Head of caudate nucleus (tissue), 42 donors: ENCODE measurements at places on chromosomes 16 and 17.

DNA sequence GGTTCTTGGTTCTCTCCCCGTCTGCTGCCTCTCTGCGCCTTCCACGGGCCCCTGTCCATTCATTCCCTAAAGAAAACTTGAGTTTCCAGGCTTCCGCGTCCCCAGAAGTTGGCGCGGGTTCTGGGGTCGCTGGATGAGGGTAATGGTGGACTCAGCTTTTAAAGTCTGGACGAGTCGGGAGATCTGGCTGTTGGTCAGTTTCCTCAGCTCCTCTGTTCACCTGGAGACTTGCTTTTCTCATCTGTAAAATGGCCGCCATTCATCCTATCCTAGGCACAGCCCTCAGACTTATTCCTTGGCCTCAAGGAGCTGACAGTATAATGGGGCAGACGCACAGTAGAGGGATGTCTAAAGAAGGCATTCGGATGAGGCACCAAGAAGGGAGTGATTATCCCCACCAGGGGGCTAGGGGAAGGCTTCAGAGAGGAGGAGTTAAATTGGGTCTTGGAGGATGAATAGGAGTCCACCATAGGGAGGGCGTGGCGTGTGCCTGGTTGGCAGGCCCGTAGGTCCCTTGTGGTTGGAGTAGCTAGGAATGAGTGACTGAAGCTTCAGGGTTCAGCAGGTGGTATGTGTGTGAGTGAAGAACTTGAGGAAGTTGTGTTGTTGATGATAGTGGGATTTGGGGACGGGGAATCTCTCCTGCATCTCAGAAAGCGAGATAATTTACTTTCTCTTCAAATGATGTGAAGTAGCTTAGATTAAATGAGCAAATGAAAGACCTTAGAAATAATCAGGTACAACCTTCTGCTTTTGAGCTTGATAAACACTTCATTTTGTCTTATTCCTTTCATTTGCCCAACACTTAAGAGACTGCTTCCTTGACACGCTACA, 652 bp downstream of the VPS35L start:
- no peak for DNase-seq

DNA sequence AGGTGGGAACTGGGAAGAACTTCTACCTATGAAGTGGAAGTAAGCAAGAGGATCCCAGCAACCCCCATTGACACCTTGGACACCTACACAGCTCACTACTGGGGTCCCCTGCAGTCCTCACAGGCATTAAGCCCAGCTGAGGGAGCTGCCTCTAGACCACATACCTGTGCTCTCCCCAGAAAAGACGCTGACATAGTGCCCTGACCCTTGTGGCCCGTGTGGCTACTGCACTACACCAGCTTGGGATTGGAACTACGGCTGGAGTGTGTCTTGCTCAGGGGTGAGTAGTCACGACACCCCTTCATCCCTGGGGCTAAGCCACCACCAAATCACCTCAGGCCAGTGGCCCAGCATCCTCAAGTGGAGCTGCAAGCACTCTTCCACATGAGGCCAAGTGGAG, 54.2 kb upstream of the NSRP1 start:
- no peak for DNase-seq

DNA sequence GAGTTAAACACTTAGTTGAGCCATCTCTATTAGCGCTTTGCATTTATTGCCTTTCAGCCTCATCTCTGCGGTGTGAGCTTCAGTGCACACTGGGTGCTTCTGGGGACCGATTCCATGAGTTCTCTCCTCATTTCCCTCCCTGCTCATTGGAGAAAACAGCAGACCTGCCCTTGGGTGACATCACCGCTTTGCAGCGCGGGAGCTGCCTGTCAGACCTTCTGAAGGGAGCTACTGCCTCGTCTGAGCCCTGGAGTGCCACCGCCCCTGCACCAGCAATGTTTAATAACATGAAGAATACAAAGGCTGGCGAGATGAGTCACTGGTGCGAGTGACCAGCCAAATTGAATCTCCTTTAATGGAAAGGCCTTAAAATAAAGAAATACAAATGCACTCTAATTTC, 30.2 kb upstream of the CPPED1 start:
- DNase-seq, result no peak

- no peak for DNase-seq
Measured at GRCh38 chr17:20920095-20920814, 122.6 kb downstream of the USP22 start.

DNA sequence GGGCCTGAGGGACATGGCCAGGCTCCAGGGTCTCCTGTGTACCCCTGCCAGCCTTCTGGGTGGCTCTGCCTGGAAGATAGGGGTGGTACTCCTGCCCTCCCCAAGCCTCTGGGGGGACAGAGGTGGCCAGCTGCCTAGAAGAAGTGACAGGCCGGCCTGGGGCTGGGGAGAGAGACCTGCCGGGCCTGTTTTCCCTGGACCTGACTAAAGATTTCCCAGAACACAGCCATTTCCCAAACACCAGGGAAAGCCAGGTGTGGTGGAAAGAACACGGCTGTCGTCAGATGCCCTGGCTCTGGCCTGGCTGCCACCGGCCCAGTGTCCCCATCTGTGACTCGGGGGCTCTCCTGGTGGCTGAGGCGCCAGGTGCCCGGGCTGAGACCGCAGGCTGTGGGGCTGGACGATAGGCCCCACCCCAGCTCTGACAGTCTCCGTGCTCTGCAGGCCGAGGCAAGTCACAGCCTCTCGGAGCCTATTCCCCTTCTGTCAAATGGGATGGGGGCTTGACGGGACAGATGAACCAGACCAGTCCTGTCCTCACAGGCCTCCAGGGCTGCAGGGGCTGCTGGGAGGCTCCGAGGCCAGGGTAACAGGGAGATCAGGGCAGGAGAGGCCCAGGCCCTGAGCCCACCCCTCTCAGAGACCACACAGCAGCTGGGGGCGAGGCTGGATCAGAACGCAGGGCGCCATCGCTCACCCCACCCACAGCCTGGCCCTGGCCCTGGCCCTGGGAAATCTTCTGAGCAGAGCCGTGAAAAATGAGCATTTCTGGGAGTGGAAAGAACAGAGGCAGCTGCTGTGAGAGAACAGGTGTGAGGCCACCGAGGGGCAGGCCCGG, 33.1 kb downstream of the CTU2 start:
- no peak for DNase-seq

GRCh38 chr17:7707446-7707845, 2.4 kb downstream of the EFNB3 start:
- DNase-seq, result peak; percentile 54

DNA sequence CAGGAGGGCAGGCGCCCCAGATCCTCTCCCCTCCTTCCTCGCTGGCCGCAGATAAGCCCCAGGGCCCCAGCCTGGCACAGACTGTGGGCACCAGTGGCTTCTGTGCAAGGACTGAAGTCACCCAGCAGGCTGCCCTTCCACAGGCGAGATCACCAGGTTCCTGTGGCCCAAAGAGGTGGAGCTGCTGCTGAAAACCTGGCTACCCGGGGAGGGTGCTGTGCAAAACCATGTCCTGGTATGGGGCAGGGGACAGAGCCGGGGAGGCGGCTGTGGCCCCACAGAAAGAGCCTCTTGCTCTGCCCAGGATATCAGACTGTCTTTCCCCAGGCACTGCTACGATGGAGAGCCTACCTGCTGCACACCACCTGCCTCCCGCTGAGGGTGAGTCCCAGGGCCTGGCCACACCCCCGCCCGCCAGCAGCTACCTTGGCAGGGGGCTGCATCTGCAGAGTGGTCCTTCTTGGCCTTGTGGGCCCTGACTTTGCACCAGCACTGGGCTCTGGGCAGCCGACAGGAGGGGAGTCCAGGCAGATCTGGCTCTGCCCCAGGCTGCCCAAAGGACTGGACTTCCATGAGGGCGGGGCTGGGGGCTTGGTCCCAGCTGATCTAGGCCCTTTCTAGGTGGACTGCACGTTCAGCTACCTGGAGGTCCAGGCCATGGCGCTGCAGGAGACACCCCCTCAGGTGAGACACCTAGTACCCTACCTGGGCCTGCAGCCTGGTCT, 615 bp downstream of the CARMIL2 start:
- no peak for DNase-seq

DNA sequence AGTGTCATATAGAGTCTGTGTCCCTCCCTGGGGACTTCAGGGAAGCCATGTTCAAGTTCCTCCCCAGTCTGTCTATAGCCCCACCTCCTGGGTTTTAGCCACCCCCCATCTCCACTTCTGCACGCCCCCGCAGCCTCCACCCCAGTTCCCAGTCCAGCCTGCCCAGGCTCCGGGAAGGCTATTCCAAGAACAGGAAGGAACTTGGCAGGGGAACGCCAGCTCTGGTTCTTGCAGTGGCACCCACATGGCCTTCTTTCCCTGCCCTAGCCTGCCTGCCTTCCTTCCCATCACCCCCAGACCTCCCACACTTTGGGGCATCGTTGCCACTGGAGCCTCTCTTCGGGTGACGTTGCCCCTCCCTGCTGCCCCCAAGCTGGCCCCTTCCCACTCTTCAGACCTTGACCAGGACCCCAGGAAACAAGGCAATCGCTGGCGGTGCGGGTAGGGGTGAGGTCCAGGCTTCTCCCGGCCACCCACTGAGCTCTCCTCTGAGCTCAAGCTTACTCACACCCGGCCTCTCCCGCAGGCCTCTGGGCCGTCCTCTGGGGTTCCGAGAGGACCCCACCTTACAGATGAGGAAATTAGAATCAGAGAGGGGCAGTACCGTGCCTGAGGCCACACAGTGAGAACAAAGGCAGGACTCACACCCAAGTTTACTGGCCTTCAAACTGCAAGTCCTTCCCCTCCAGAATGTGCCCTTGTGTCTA, 9.2 kb upstream of the CES4A start:
- no peak for DNase-seq

DNA sequence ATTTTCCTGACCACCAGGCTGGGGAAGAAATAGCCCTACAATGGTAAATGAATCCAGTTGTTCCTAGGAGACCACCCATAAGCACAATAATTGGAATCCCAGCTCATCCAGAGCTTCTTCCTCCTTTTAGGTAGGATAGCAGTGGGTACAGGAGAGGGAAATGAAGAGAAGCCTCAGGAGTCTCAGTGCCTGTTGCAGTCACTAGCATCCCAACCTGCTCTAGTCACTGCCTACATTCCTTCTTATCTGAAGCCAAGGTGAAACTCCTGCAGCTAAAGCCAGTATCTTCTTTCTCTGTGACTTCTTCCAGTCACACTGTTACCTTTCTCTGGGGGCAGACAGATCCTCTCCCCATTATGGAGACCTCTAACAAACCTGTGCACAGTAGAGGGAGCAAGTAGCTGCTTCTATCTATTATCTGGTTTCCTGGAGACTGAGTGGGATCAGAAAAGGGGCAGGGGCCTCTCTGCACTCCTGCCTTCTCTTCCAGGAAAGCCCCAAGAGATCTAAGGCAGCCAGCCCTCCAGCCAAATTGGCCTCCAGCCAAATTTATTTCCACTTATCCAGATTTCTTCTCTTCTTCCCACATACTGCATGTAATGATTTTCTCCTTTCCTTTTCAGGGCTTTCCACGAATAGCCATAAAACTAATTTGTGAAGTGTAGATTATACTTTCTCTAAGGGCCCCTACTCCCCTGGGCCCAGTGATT, 85.5 kb downstream of the SSH2 start:
- no peak for DNase-seq

GRCh38 chr17:42283241-42284023, 4.9 kb upstream of the STAT5A start:
- DNase-seq, result no peak

DNA sequence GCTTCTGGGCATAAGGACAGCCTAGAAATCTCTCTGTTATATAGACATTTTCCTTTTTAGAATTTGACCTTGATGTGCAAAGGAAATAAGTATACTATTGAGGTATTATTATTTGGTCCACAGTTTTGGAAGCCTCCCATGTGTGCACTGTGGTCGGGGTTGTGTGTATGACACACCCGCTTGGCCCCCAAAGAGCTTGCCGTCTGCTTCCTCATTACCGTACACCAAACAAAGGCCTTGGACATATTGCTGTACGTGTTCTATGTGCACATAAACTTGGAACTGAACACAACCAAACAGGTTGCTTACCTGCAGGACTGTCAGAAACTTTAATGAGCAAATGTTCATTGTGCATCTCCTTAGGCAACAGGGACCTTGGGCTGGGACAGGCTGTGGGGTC, 38.2 kb downstream of the METRNL start:
- no peak for DNase-seq

- no peak for DNase-seq
Measured at GRCh38 chr16:85522842-85523601, 90.1 kb upstream of the GSE1 start.

GRCh38 chr16:66859397-66860068, 15.3 kb downstream of the CA7 start:
- no peak for DNase-seq

GRCh38 chr17:12730421-12730820, 58.9 kb upstream of the ARHGAP44 start:
- no peak for DNase-seq

- no peak for DNase-seq
Measured at GRCh38 chr17:33751702-33752065, 458.6 kb upstream of the ASIC2 start.

DNA sequence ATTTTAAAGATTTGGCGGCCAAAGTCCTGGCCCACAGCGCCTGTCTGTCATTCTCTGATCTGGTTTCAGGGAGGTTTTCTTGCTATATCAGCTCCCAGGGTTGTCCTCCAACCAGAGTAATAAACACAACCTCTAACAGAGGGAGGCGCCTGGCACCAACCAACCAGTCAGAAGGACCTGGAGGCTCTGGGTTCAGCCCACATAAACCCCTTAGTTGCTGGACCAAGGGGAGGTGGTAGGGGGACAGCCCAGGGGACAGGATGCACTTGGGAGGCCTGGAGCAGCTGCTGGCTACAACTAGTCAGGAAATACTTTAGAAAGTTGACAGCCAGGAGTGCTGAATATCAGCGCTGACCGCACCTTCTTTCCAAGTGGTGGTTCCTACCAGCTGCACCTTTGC, 41.7 kb upstream of the CDRT4 start:
- DNase-seq, result no peak

DNA sequence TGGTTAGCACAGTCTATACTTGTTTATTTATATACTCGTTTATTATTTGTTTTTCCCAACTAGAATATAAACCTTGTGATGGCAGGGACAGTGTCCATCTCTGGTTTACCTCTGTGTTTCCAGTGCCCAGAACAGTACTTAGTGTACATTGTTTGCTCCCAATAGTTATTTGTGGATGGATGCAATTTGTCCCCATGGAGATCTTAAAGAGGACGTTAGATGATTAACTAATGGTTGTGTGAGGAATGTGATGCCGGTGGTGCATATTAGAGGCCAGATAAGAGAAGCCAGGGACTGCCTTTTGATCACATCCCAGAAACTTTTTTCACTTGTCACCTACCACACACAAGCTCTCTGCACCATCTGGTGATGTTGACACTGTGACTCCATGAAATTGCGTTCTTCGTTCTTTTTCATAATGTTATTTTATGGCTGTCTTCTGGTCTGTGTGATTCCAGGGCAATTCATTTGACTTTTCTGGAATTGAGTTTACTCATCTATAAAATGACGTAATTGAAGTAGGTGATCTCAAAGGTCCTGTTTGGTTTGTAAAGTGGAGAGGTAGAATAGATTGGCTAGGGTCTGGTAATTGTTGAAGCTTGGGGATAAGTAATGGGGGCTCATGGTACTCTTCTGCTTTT, 1.2 kb downstream of the COX10 start:
- DNase-seq, result no peak
